Omental fat pad (tissue), 4 donors: ENCODE measurements at places on chromosomes 12 and 14.

GRCh38 chr12:52445876-52446275 is 6.1 kb downstream of the KRT6B start:
- DNase-seq, result no peak

GRCh38 chr14:57714487-57714931 is 151.4 kb downstream of the SLC35F4 start:
- no peak for DNase-seq

GRCh38 chr14:92560106-92560865 is 46.7 kb downstream of the RIN3 start:
- no peak for DNase-seq

DNA sequence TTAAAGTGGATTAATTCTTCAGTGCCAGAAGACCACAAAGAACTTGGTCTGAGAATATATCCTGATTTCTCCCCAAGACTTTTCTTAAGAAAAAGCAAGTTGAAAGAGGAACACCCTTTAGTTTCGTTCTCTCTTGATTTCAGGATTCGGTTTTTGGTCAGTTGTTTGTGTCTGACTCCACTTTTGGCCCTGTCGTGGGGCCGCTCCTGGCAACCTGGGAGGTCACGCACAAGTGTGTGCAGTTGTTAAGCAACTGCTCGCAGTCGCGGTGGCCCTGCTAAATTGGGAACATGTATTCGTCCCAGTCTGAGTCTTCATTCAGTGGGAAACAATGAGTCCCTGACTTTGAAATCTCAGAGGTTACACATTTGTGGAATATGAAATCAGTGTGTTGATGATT is 68.7 kb downstream of the RGS6 start:
- DNase-seq, result no peak

GRCh38 chr12:123962513-123962912 is 10.1 kb downstream of the CCDC92 start:
- DNase-seq, result no peak

GRCh38 chr12:47415054-47415453 is 290.8 kb downstream of the RPAP3 start:
- DNase-seq, result no peak

DNA sequence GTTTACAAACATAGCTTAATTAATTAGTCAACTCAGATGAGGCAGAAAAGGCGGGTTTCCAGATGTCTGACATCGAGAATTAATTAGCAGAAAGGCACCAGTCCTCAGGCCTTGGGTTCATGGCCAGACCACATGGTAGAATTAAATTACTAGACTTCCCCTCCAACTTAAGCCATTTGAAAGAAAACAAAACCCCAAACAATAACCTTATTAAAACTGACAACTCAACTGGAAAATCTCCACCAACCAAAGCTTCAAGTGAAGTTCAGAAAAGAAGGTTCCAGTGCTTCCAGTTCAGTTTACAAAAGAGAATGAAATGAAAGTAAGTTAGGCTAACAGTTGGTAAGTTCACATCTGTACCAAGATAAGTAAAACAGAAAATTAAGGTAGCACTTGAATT is 349.5 kb downstream of the GRIN2B start:
- no peak for DNase-seq

DNA sequence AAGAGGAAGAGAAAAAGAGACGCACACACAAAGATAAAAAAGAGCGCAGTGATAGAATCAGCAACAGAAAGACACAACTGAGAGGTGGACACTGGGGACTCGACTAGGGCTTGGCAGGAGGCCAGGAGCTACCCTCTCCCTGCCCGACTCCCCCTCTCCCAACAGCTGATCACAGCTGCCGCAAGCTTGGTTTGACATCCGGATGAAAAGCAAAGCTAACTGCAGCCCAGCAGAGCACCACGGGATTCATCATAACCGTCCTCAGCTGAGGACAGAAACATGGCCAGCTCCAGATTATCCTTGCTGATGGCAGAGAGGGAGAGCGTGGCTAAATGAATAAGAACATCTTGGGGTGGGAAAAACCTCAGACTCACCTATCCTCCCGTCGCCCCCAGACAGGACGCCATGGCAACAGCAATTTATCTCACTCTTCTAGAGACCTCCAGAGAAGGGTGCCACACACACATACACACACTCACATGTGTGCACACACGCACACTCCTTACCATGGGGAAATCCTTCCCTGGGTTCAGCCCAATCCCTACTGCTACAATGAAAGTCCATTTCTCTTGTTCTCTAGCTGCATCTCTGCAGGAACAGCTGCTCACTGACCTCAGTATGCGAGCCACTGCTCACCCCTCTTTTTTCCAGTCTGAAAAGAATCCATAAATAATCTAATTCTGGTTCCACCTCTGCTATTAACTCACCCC is 135.3 kb downstream of the NTF3 start:
- DNase-seq, result no peak

DNA sequence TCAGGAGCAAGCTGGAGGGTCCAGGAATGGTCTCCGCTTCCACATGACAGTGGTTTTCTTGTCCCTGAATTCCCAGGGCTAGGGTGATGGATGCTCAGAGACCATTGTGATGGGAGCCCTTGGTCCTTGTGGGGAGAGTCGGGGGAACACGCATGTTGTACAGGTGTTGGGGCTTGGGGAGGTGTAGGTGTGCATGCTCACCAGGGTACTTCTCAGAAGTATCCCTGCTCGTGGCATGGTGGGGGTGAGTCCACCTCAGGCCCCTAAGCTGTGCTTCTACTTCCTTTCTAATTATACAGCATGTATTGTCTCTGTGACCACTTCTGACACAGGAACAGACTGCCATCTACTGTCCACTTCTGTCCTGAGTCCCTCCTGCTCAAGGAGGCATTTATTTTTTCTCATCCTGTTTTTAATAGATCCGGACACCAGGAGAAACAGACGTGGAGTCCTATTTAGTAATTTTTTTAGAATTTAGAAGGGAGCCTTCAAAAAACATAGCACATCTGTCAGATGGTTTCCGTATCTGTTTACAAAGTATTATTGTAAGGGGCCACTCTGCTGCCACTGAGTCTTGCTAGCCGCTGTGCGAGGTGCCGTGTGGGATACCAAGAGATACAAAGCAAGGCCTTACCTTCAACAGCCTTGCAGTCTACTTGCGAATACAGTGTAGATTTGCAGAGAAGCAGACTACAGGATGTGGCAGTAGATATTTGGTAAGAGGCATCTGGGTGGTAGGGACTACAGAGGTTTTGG is 10.5 kb downstream of the NTF3 start:
- no peak for DNase-seq

- no peak for DNase-seq
These were observed 1.4 kb downstream of the TMTC1 start for GRCh38 chr12:29782285-29782870.

DNA sequence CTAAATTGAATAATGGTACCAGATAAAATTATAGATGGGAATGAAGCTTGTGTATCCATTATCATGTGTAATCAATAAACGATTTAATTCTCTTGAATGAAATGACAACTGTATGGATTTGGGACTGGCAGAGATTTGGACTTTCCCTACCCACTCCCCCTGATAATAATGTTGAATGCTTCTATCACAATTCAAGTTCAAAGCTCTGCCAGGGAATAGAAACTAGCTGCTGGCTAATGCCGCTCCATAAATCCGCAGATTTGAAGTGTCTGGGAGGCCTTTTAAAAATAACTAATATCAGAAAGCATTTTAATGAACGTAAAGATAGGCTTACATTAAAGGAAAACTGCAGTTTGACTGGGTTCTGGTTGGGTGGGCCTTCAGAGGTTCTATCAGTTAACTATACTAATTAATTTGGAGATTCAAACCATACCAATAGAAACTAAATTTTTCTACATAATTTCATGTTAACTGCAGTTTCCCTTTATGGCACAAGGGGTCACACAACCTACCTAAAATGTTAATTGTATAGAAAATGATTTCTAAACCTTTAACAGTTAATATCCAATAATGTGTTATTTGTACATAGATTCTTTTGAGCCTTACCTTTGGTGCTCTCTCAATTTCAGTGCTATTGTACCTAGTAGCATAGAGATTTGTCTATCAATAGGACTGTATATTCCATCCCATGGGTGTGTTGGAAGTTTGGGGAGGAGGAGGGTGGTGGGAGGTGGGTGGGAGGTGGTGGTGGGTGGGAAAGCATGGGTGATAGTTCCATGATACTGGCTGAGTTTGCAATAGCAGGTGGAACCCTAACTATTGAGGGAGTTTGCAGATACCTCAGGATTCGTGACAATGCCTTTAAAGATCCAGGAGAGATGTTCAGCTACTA is 4.9 kb downstream of the HNRNPA1 start:
- no peak for DNase-seq

GRCh38 chr14:44780989-44781388 is 180.8 kb downstream of the KLHL28 start:
- no peak for DNase-seq

DNA sequence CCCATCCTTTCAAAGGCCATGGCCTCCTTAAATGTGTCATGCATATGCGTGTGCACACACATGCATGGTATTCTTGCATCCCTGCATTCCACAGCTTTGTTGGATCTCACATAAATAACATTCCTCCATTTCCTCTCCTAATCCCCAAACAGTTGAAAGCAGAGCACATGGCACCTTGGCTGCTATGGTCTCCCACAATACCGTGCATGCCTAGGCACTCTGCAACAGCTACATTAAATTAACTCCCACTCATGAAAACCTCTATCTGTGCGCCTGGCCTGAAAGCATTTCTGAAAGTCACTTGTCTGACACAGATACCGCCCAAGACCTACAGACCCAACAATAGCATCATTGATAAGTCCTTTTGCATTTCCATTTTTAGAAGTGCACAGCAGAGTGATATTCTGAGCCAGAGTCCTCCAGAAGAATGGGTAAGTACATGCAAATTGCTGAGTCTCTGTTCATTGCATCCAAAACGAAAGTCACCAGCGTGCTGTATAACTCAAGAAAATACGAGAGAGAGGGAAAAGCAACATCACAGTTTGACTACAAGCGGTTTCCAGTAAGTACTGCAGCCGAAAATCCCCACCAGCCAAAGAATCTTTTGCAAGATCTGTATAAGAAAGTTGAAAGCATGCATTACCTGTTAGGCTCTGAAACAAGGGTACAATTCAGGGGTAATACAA is 436 bp downstream of the ASB2 start:
- DNase-seq, result no peak

DNA sequence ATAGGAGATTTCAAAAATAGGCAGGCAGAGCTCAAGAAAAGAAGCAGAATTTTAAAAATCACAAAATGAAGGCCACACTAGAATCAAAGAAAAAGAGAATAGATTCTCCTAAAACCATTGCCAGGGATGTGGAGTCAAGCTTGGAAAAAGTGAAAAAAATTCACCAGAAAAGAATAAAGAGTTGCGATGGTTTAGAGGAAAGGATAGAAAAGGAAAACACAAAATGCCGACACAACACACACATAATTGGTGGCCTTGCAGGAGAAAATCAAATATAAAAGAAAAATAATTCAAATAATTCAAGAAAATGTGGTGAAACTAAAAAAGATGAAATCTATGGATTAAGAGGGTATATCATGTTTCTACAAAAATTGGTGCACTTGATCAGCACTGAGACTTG is 181.6 kb upstream of the C14orf180 start:
- DNase-seq, result no peak

GRCh38 chr12:40325349-40325960 is 100.7 kb downstream of the LRRK2 start:
- no peak for DNase-seq

GRCh38 chr14:42000450-42000849 is 393.8 kb downstream of the LRFN5 start:
- no peak for DNase-seq

- no peak for DNase-seq
These were observed 19.6 kb upstream of the LRP1-AS start for GRCh38 chr12:57166971-57167371.

GRCh38 chr14:58736606-58737005 is 98.8 kb downstream of the DACT1 start:
- no peak for DNase-seq

DNA sequence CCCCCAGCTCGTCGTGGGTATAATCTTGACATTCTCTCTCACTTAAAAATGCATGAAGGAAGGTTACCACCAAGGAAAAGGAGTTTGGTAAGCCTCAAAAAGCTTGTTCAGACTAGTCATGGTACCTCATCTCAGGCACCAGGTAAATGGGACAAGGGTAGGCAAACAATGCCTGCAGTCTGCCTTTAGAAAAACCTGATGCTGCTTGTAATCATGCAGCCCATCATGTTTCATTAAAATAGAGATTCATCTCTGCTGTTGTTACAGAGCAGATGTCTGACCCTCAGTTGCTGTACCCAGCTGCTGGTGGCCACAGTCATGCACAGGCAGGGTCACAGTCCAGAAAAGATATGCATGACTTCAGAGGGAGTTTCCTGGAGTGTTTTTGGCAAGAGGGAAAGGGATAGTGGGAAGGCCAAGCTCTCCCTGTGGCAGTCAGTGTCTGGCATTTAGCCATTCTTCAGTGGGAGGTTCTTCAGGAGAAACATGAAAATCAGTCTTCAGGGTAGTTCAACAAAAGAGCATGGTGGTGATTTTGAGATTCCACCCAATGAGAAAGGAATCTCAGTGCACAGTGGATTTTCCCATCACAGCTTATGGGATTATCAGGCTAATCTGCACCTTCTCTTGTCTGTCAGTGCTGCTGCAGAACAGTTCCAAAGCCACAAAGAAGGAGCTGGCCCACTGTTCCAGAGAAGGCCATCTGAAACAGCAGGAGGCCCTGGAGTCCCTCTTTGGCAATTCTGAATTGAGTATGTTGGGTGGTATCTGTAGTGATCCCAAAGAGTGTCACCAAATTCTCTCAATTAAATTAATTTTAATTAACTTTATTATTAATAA is 202.7 kb upstream of the FRMD6 start:
- no peak for DNase-seq

DNA sequence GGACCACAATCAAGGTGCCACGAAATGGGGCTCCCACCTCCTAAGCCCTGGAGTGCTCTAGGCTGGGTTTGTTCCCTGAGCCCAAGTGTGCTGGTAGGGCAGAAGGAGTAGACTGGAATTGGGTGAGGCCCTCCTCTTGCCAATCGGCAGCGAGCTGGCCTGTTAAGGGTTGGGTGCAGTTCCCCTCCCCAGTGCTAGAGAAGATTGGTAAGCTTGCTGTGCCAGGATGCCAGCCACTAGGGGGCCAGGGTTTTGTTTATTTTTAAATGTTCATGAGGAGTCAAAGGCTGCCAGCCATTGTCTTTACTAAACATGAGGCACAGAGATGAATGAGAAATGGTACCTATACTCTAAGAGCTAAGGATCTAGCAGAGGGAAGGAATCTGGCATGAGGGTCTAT is 79.7 kb downstream of the SPTB start:
- no peak for DNase-seq

DNA sequence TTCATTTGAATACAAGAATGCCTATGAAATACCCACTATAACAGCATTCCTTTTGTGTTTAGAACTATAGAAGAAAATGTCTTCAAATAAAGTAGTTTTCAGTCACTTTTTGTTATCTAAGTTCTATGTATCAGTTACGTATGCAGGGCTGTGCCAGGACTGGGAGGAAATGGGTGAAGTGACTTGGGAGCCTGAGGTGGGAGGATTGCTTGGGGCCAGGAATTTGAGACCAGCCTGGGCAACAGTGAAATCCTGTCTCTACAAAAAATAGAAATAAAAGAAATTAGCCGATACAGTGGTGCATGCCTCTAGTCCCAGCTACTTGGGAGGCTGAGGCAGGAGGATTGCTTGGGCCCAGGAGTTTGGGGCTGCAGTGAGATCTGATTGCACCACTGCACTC is 22.9 kb upstream of the MANSC4 start:
- DNase-seq, result no peak
